ENCODE measurements at places on chromosomes 16 and 17.

DNA sequence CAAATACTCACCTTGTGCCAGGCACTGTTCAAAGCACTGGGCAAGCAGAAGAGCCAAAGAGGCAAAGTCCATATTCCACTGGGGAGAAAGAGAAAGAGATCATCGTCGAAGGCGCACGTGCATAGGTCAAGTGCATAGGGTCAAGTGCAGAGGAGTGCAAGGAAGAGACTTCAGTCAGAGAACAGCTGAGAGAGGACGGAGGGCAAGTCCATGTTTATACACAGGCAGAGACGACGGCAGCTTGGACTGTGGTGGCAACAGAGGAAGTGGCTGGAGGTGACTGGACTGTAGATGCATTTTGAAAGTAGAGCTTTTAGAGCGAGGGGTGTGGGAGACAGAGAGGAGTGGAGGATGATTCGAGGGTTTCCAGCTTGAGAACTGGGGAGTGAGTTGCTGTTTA, 74.7 kb upstream of the SDK2 start:
- no peak for DNase-seq

GRCh38 chr17:73430165-73430680, 118.4 kb upstream of the CDC42EP4 start:
- DNase-seq, result no peak

DNA sequence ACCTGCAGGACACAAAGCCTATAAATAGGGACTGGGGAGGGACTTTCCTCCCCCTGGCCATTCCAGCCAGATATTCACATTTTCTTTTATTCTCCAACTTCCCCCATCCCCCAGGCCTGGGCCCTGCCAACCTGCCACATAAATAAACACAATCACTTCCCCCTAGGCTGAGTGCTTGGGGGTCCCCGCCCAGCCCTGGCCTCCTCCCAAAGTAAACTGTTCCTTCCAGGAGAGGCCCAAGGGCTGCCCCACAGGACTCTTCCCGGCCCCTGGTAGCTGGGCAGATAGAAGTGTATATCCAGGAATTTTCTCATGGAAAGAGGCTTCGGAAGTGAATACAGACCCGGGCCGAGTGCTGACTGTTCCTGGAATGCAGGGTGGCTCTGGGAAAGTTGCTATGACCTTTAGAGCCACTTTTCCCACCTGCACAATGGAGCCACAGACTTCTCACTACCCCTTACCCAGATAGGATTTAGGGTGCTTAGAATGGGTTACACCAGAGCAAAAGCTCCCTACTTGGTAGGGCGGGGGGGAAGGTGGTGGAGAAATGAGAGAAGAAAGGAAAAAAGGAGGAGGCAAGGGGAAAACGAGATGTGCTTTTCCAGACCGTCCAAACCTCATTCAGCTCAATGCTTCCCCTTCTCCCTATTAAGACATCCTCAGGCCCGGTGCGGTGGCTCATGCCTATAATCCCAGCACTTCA, 8.5 kb downstream of the CSF3 start:
- no peak for DNase-seq

DNA sequence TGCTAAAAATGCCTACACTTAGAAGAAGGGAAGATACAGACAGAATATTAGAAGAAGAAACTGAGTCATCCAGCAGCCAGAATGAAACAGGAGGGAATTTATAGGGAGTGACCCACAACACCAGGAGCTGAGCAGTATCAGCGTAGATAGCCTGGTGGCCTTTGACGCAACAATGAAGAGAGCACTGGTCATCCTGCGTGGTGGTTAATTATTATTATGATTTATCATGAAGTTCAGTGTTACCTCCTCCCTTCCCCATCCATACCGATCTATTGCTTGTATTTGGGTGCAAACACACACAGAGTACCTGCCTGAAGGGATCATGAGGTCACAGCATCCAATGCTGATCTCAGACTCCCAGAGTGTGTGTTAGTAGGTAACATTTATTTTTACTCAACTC, 38.5 kb downstream of the ERCC4 start:
- DNase-seq, result no peak

- no peak for DNase-seq
These were observed 6.2 kb downstream of the LLGL2 start for GRCh38 chr17:75531721-75532072.

GRCh38 chr16:50692999-50693781, at the start of gene NOD2:
NOD2 (plus strand) TSS chr16:50693606; CDS start chr16:50699496, 5,890 bp downstream.
- DNase-seq, result no peak

GRCh38 chr17:80289616-80290015, 29.0 kb downstream of the RNF213 start:
- no peak for DNase-seq

- no peak for DNase-seq
These were observed 18.9 kb upstream of the DOK4 start for GRCh38 chr16:57505169-57505568.

- no peak for DNase-seq
These were observed 236.4 kb downstream of the KATNIP start for GRCh38 chr16:27786221-27786922.

DNA sequence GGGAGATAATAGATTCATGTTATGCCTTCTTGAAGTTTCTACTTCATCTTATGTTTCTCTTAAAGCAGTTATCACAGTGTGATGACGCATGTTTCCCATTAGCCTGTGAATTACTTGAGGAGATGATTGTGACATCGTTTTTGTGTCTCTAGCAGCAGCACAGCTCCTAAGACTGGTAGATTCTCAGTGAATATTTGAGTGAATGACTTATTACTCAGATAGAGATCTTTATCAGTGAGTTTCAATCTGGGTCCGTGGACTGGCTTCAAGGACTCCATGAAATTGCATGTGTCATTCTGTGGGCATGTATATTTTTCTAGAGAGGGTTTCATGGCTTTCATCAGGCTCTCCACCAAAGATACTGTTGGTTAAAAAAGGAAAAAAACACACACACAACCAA, 29.9 kb downstream of the YPEL2 start:
- DNase-seq, result no peak

- DNase-seq, result no peak
These were observed 2.5 kb upstream of the MRPS23 start for GRCh38 chr17:57852092-57852954.

DNA sequence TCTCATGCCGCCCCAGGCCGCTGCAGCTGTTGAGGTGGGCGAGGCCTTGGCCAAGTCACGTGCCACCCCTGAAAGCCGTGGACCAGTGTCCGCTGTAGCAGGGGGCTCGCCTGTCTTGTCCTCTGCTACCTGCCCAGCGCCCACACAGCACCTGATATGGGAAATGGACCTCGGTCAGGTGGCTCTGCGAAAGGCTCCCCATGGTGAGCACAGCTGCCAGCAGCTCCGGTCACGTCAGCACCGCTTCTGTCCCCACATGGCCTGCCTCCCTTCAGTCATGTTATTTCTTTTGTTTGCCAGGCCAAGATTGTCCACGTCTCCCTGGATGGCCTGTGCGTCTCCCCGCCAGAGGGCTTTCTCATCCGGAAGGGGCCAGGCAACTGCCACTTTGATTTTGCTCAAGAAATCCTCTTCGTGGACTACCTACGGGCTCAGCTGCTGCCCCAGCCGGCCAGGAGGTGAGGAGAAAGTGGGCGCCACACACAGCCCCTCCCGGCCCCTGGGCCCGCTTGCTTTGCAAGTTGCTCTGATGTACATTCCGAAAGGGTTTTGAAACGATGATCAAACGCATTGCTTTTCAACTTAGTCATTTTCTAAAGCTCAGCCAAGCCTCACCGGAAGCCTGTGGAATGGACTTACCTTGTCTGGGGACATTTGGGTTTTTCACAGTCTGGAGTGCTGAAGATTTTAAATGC, 219.8 kb downstream of the KATNIP start:
- DNase-seq, result no peak

GRCh38 chr17:49633762-49634484, 44.0 kb downstream of the SPOP start:
- DNase-seq, result no peak

DNA sequence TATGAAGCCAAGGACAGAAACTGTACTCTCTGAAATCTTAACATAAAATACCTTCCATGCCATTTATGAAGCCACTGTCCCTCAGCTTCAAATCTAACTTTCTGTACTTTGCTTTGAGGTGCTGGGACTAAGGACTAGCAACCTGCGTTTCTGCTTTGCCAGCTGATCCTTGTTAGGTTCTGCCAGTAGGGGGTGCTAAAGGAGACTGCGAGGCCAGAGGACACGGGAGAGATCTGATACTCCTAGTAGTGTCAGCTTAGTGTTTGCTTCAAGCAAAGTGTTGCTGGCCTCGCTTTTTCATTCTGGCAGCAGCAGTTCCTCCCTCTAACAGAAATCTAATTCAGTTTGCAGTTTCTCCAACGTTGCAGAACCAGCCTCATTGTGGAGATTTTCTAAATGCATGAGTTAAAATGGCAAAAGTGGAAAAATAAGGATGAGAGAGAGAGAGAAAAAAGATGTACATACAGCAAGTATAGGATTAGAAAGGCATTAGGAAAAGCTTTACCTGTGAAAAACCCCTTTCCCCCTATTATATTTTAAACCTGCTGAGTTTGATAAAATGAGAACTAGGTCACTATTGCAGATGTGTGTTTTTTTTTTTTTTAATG, 297.5 kb downstream of the CA10 start:
- peak; percentile 40 for DNase-seq

GRCh38 chr17:7215136-7215638, 4.4 kb downstream of the DLG4 start:
- DNase-seq, result no peak

- DNase-seq, result no peak
These were observed 4.3 kb downstream of the CENPX start for GRCh38 chr17:82018152-82018988.

GRCh38 chr16:48014349-48015135, 141.3 kb downstream of the ABCC12 start:
- DNase-seq, result no peak

GRCh38 chr16:81595629-81596292, 151.2 kb downstream of the CMIP start:
- DNase-seq, result no peak

DNA sequence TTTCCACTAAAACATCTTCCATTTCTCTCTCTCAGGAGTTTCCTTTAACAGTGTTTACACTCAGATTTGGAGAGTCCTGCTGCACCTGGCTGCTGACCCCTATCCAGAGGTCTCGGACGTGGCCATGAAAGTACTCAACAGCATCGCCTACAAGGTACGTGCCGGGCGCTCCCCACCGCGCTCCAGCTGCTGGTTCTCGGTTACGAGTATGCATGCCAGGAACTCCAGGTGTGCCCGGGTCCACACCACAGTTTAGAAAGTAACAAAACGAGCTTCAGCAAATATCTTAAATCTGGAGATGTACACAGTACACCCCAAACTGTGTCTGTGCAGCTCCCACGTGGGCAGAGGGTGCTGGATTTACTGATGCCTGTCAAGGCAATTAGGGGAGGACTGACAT, 82.9 kb upstream of the CHMP6 start:
- no peak for DNase-seq

DNA sequence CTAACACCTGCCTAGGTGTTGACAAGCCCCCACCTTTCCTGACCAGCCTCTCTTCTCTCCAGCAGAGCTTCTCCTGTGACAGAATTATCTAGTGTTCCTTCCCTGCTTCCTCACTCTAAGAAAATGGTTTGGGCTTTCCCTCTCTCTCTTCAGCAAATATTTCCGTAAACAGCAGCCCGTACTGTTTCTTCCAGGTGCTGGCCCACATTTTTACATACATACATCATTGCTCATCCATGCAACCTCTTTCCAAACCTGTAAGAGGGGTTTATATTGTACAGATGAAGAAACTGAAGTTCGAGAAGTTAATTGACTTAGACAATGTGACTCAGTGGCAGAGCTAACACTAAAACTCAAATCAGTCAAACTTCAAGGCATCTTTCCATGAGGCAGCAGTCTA, 569 bp upstream of the TEKT3 start:
- DNase-seq, result no peak

GRCh38 chr16:14194721-14195120, 123.6 kb downstream of the MRTFB start:
- no peak for DNase-seq

DNA sequence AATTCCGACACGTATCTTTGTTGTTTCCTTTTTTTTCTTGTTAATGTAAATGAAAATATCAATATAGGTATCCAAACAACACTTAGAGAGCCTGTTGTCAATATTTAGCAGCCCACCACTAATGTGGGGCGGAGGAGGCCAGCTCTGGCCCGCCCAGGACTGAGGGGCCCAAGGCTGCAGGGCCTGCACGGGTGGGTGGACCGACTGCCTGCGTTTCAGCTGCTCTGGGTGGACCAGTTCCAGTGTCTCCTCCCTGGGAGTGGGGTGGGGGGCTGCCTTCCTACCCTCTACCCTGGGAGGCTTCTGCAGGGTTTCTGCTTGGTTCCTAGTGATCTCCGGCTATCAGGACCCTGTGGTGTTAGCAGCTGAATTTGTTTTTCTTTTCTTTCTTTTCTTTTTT, 15.9 kb upstream of the ADGRG1 start:
- no peak for DNase-seq

GRCh38 chr17:33667671-33668070, 374.6 kb upstream of the ASIC2 start:
- no peak for DNase-seq

- no peak for DNase-seq
These were observed 8.5 kb downstream of the TEKT1 start for GRCh38 chr17:6823011-6823442.
